ENCODE measurements at places on chromosomes 16 and 17. TPM values are rescaled to one million over a fixed set of nuclear protein-coding genes. Genes with fewer than 3 reads are reported as not detected.

ZNF750 gene
- polyA plus RNA-seq, result not detected

ATXN2L gene
- polyA plus RNA-seq, result 28.5 TPM

DNA sequence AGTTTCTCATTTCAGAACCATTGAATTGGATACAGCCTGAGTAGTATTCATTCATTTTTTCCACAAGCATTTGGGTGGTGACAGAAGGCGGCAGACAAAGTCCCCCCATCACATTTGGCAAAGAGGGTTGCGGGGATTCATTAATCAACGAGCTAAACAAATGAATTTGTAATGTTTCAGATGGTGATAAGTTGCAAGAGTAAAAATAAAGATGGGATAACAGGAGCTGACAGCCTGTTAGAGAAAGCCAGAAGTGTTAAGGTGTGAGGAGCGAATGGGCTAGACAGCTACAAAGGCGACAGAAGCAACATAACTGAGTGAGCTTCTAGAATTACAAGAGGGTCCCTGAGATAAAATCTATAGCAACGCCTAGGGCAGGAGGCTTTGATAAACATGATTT is 342.8 kb upstream of the HSBP1 start:
- DNase-seq, result no peak

DNA sequence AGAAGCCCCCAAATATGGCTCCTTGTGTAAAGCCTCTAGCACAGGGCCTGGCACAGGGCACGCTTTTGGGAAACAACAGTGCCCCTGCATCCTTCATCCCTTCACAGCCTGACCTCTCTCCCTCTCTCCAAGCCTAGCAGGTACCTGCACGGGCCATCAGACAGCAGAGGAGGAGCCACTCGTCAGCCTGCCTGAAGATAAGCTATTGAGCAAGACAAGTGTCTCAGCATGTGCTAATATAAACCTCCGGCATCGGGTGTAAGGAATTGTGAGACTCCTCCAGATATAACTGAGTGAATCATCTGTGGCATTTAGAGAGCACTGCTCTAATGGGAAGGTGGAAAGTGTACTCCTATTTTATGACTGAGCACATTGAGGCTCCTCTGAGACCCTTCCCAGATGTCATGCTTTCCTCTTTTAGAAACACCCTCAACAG is 38.3 kb downstream of the TBX4 start:
- DNase-seq, result no peak

- DNase-seq, result no peak
Observed at GRCh38 chr16:62058412-62058811, 22.2 kb upstream of the CDH8 start.

DNA sequence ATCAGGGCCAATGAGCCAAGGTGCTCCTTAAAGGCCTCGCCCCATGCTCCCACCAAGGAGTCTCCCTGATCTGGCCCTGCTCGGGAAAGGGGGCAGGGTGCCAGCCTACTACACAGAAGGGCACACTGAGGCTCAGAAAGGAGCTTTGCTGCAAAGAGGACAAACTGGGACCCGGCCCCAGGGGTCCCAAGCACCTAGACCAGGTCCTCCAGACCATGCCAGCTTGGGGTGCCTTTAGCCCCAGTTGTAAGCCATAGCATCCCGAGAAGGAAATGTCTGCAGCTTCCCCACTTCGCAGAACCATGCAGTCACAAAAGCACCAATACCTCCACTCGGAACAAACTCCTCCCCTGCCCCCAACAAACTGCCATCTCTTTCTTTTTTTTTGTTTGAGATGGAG is 74.8 kb upstream of the CDC42EP4 start:
- no peak for DNase-seq

All from immature natural killer cell (primary cell).